ENCODE measurements at places on chromosomes 7 and 10.

DNA sequence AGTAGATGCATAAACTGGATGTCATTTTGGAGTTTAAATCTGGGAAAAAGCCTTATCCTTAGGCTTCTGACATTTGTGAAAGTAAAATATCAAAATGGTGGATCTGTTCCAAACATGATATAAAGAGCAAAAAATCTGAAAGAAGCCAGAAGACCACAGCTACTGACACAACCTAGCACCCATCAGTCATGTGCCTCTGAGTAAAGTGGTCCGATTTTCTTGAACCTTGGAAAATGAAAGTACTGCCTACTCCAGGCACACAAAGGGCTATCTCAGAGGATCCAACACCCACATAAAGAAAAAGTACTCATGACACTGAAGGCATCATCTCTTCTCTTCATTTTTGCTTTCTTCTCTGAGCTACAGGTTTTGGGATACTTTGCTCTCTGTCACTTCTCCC, 150.7 kb downstream of the KMT2E start:
- no peak for DNase-seq

- no peak for DNase-seq
Measured at GRCh38 chr7:41701068-41701941, 1.6 kb downstream of the INHBA start.

- DNase-seq, result peak; percentile 98
Measured at GRCh38 chr7:138002096-138002827, 376 bp upstream of the CREB3L2 start.

DNA sequence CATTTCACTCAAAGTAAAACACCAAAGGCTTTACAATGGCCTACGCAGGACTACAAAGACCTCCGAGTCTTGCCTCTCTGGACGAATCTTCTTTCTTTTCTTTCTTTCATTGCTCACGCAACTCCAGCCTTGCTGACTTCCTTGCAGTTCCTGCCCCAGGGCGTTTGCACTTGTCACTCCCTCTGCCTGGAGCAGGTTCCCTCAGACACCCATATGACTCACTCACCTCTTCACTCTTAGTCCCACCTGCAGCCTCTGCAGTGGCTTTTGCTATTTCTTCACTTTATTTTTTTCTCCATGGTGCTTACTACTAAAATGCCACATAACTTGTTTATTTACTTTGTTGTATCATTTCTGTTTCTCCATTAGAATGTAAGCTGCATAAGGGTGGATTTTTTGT, 33.1 kb downstream of the GHRHR start:
- DNase-seq, result no peak

GRCh38 chr7:113122744-113123143, 4.4 kb upstream of the SMIM30 start:
- DNase-seq, result no peak

DNA sequence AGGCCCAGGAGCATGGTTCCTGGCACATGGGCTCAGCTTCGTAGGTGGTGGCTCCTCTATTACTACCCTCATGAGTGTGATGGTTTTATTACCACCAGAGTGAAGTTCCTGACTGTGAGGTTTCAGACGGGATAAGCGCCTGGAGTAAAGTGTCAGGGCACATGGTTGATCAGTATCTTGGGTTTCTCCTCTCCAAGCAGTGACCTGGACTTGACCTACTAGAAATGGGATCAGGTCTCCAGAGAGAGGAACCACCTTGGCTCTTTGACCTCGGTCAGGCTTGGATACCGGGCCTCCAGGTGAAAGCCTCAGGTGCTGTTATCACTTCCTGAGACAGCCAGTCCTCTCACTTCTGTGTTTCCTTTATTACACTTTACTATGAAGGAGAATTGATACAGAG, 67.7 kb downstream of the GRK5 start:
- no peak for DNase-seq

DNA sequence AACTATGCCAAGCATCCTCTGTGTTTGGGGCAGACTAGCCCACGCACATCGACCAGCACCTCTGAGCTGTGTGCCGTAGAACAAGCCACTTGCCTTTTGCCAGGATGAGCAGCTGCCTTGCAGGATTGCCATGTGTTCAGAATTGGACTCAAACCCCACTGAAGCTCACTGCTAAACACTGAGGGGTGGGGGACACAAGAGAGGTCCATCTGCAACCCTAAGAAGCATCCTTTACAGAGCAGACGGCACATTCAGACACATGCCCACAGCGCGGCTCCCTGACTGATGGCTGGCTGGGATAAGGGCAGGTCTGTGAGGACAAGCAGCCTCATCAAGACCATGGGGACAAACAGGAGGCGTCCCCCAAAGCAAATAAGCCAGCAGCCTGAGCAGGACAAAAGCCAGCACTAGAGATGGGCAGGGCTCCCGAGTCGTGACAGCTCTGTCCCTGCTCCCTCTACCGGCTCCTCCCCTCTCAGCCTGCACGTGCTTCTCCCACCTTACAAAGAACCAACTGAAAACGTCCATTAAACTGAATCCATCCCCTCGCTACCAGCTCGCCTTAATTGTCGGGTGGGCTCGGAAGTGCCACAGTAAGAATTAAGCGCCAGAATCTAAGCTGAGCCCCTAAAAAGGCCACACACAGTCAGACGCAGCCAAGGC, 114.2 kb downstream of the PRKAG2 start:
- no peak for DNase-seq

GRCh38 chr10:53135897-53136253, 363.3 kb upstream of the MBL2 start:
- no peak for DNase-seq

GRCh38 chr10:110523736-110524135, 26.0 kb downstream of the DUSP5 start:
- no peak for DNase-seq

- no peak for DNase-seq
Measured at GRCh38 chr10:404346-404745, 269.1 kb downstream of the ZMYND11 start.

DNA sequence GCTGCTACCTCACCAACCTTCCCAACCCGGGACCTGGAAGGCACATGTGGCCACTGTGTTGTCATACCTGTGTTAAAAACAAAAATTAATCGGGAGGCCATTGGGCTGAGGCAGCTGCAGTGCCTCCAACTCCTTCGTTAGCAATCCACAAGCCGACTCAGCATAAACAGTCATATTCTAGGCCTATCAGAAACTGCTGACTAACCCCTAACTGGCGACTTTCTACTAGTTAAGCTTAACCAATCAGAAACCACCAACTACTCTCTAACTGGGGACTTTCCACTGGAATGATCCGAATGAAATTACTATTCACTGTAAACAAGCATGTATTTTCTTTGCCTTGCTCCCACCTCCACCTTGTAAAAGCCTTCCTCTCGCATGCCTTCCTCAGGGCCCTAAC, 14.1 kb upstream of the TMEM72 start:
- DNase-seq, result no peak

DNA sequence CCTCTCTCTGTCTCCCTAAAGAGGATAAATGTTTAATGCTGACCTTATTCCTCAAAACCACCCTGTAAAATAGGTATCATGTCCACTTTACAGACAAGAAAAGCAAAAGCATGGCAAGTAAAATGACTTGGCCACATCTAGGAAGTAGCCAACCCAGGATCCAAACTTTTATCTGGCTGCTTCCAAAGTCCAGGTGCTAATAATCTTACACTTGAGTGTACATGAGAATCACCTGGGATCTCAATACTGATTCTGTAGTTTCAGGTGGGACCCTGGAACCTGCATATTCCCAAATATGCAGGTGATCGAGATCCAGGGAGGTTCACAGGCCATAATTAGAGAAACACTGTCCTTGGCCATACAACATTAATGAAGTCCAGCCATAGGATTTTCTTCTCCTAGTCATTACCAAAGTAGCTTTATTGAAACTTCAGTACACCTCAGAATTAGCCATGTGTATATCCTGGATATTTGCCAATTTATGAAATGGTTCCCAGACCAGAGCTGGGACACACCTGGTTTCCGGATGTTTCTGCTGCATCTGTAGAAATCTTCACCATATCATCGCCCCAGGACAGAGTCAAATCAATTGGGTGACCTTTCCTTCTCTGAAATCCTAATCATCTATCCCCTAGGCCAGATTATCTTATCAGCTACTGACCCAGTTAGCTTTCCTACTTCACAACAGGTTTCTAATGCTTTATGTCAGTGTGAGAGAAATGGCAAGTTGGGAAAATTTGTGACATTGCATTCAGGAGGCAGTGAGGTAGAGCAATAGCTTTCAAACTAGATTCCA, 119.1 kb upstream of the KMT2E start:
- no peak for DNase-seq

GRCh38 chr10:124999433-125000365, 57.8 kb downstream of the ZRANB1 start:
- no peak for DNase-seq

- DNase-seq, result no peak
Measured at GRCh38 chr10:627032-627992, 62.2 kb downstream of the DIP2C start.

DNA sequence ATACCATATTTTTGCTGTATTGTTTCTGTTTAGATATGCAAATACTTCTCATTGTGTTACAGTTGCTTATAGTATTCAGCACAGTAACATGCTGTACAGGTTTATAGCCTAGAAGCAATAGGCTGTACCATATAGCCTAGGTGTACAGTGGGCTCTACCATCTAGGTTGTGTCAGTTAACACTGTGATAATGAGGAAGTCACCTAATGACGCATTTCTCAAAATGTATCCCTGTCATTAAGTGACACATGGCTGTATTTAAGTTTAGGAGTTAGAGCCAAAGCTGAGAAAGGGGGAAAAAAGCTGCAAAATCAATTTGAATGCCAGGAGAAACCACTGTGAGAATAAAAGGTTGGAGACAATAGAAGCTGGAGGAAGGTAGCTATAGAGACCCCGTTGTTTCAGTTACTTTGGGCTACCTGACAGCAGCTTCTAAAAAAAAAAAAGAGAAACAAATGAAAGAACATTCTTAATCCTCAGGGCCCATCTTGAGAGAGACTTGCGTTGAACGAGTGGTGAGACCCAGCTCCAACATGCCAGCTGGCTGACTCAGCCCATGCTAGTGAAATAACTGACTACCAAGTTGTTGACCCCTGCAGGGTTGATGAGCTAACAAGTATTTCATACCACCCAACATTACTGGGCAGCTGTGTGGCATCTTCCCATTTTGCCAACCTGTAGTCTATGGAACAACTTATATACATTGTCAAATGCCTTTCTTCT, 8.7 kb downstream of the STARD3NL start:
- DNase-seq, result no peak

DNA sequence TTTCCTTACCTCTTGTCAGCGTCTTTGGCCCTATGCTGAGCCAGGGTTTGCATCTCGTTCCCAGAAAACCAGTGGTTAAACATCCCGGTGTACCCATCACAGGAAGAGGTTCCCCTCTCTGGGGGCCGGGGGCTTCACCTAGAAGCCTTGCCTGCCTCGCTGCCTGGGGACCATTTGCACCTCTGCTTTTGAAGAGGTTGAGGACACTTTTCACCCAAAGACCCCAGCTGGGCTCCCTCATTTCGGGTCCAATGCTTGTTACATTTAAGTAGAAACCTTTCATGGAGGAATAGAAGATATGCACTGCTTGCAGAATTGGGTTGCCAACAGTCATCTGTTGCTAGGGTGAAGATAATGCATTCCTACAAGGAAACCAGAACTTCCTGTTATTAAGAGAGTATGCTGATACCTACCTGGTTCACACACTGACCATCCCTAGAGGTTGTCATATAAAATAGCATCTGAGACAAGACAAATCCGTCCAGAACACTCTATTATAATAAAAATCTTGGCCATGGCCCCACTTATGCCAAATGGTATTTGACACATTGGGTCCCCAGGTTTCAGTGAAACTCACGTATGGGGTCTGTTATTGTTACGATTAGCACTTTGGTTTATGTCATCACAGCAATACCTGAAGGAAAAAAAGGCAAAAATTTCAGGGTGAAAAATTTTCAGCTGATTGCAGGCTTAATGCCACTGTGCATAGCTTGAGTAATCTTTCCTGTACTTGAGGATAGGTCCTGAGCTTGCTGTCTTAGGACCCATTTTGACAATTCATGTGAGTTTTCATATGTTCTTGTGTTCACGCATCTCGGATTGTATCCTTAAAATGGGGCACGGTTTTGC, 917 bp downstream of the ZNF365 start:
- DNase-seq, result no peak

- DNase-seq, result no peak
Measured at GRCh38 chr10:14379556-14380280, 49.0 kb upstream of the FRMD4A start.

DNA sequence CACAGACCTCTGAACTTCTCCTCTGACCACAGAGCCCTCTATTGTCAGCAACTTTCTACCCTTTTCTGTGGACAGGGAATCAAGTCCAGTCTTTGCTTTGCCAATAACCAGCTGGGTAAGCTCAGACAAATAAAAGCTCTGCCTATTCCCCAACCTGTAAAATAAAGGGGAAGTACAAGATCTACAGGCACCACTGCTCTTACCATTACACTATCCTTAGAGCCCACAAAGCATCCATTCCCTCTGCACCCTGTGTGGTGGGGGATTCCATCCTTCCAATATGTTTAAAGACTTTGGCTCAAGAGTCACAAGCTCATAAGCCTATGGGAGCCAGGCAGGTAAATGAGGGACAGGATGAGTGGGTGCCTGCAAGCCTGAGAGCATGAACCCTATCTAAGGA, 88.2 kb downstream of the PARD3 start:
- no peak for DNase-seq

- no peak for DNase-seq
Measured at GRCh38 chr10:22976534-22976933, 48.7 kb downstream of the ARMC3 start.

GRCh38 chr7:155824227-155824886, 12.1 kb upstream of the SHH start:
- no peak for DNase-seq

GRCh38 chr7:103915680-103916357, 73.6 kb downstream of the RELN start:
- no peak for DNase-seq

- no peak for DNase-seq
Measured at GRCh38 chr7:117132321-117133120, 179.2 kb downstream of the ST7 start.

GRCh38 chr7:136957391-136957790, 88.9 kb downstream of the CHRM2 start:
- DNase-seq, result no peak

- no peak for DNase-seq
Measured at GRCh38 chr10:103792547-103792946, 62.8 kb downstream of the SH3PXD2A start.

DNA sequence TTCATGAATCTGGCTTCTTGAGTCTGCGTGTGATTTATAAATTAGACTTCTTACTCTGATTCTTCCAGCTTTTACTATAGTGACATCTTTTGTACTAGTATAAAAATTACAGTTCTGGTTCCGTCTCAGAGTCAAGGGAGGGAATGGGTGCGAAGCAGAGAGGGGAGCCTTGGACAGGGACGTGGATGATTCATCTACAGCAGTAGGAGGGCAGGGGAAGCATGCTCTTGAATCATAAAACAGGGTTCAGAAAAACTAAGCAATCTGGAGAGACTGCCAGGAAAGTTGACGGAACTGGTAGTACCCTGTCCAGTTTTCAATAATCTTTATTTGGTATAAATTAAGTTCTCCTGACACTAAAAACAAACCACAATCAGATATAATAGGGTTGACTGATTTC, 58.1 kb downstream of the ITGA8 start:
- no peak for DNase-seq

Measured in NCI-H187 treated with DMSO at 0.1 percent for 48 hours (cell line).